GM12864 (cell line): ENCODE measurements at places on chromosomes 5 and 9.

GRCh38 chr9:123497830-123498229, 141.8 kb downstream of the CRB2 start:
- DNase-seq = no peak

DNA sequence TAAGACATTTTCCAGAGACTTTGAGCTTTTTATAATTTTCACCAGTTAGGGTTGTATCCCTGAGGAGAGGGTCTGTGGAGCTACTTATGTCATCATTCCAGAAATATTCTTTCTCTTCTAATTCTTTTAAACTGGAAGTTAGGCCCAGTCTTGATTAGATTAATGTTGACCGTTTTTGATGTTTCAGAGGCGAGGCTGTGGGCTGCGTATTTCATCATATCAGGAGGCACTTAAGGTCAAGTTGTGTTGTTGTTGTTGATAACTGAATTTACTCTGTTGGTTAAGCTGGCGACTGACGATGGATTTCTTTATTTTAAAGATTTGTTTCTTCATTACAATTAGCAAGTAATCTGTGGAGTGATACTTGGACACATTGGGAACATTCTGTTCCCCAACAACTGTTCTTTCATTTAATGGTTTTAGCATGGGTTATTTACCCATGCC, 20.1 kb downstream of the IPO11 start:
- DNase-seq = no peak

- DNase-seq = no peak
These were observed 3.7 kb downstream of the RECK start for GRCh38 chr9:36040271-36040925.

GRCh38 chr9:134224127-134224526, 59.8 kb upstream of the RNU6ATAC start:
- no peak for DNase-seq

DNA sequence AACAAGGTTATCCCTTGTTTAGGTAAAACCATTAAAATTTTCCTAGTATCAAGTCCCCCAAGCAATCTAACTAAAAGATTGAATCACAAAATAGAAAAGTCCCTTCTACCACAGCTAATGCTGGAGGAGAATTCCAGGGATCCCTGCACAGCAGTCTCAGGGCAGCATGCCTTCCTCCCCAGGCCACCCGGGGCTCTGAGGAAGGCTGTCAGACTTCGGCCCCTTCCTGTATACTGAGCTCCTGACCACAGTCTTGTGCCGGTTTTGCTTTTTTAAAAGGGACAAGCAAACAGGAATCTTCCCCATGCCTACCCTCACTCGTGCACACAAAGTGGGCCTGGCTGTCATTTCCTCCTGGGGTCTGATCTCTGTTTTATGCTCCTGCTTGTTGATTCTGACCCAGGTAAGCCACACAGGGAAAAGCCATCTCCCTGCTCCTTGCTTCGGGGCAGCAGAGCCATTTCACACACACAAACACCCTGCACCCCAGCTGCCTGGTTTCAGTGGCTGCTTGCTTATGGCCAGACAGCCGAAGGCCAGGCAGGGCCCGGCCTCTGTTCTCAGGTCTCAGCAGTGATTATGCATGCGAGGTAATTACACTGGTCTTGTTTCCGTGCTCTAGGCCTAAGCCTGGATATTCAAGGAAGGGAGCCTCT, 211.9 kb downstream of the NXNL2 start:
- DNase-seq = no peak

GRCh38 chr9:14312719-14313377, 1.1 kb downstream of the NFIB start:
- DNase-seq = no peak

DNA sequence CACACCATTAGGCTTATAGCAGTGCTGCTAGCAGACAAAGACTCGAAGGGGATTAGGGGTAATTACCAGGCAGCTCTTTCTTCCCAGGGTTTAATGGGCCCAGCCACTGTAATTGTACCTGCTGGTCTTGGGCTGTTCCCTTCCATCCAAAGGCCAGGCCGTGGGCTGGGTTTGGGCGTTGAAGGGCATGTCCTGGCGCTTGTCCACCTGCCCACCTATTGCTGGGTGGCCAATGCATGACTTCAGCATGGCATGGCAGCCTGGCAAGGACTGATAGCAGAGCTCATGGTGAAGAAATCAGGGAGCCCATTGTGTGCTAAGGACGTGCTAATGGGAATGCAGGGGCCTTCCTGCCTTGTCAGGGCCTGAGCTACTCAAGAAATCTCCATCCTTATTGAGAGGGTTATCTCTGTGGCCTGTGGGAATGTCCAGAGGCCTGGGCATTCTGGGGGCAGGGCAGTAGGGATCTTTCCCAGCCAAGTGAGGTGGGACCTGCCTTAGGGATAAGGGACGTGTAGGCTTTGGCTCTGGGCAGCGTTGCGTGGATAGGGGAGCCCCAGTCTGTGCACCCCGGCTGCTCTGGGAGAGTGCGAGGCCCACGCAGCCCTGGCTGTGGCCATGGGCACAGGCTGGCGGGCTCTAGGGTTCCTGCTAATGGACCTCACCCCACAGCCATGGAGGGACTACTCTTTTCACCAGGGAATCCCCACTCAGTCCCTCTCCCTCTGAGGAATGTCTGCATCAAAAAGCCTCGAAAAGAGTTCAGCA, 116.1 kb upstream of the PITX1 start:
- no peak for DNase-seq

DNA sequence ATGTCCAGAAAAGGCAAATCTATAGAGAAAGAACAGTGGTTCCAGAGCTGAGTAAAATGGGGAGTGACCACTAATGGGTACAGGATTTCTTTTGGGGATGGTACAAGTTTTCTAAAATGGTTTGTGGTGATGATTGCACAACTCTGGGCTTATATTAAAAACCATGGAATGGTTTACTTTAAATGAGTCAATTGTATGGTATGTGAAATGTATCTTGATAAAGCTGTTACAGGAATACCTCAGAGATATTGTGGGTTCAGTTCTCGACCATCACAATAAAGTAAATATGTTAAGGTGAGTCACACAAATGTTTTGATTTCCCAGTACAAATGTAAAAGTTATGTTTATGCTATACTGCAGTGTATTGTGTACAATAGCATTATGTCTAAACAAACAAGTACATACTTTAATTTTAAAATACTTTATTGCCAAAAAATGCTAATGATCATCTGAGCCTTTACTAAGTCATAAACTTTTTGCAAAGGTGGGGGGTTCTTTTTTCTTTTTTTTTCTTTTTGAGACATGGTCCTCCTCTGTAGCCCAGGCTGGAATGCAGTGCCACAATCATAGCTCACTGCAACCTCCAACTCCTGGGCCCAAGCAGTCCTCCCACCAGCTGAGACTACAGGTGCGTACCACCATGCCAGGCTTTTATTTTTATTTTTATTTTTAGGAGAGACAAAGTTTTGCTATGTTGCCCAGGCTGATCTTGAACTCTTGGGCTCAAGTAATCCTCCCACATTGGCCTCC, 65.9 kb downstream of the SHOC1 start:
- DNase-seq = no peak

DNA sequence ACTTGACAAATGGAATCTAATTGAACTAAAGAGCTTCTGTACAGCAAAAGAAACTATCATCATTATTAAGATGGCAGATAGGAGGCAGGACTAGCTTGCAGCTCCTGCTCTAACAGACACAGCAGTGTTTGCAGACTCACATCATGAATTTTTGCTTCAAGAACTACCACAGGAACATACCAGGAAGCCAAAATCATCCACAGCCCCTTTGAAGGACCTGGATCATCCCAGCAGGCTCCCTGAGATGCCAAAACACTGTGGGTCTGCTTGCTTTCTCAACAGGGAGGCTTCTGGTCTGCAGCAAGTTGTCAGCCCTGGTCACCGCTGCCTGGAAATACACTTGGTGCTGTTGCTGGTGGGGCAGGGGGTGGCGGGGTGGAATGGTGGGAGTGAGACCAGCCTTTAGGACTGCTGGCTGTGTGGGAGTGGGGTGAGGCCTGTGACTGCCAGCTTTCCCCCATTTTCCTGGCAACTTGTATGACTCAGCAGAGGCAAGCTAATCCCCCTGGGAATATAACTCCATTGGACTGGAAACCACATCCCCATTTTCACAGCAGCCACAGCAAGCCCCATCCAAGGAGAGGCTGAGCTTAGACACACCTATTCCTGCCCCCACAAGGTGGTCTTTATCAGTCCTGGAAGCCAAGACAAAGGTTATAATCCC, 533.8 kb upstream of the CYLC2 start:
- no peak for DNase-seq

DNA sequence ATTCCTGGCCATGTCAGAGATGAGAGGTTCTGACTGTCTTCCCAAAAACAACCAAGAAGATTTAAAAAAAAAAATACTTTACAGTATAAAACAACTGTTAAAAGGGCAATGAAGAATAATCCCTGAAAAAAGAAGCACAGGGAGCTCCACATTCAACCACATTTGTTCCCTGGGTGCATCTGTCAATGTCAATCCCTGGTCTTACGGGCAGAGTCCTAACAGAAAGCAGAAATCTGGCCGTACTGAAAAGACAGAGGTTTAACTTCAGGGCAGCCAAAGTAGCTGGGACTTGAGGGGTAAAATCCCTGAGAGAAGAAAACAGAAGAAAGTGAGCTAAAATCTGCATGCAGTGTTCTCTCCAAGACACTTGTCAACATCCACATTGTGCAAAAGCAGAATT, 76.6 kb downstream of the RICTOR start:
- no peak for DNase-seq

- no peak for DNase-seq
These were observed 439.3 kb upstream of the ADAMTS16 start for GRCh38 chr5:4700871-4701270.

GRCh38 chr9:9182431-9182830, 1382.9 kb upstream of the DMAC1 start:
- DNase-seq = no peak

DNA sequence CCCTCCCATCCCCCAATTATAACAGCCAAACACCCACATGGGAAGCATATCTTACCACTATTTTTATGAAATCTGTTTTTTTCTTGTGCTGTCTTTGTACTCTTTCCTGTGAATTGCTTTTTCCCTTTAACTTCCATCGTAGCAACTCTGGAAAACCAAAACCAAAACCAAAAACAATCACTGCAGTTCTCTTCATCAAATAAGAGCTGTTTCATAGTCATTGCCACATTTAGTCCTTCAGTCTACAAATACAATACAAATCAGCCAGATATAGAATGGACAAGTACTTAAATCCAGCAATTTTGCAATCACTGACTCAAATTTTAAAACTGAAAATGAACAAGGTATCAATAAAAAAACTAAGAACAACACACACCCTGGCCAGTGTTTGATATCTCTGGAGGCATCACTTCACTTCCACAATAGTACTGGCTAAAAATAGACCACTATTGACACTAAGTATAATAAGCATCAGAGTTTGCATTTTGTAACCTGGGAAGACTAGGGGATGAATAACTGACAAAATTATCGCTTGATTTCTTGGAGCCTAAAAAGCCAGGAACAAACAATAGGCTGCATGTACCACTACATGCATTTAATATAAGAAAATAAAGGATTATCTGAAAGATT, 5.4 kb downstream of the PUM3 start:
- DNase-seq = no peak

DNA sequence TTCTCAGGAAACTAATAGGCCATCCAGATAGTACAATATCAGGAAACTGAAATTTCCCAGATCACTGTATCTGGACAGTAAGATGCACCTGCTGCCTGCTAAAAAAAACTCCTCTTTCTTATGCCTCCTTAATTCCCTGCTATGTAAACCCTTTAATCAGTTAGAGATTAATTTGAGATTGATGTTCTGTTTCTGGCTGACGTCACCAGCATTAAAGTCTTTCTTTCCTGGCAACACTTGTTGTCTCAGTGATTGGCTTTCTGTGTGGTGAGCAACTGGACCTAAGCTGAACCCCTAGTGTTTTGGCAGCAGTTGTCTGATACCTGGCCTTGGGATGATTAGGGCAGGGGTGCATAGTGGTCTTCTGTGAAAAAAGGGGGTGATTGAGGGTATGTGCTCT, 175.8 kb downstream of the TENT4A start:
- DNase-seq = no peak

- DNase-seq = no peak
These were observed 7.7 kb downstream of the NEURL1B start for GRCh38 chr5:172648755-172649154.

- DNase-seq = no peak
These were observed 111.7 kb upstream of the CXCL14 start for GRCh38 chr5:135690466-135690865.

- DNase-seq = no peak
These were observed 63.7 kb upstream of the STXBP1 start for GRCh38 chr9:127548352-127548881.

DNA sequence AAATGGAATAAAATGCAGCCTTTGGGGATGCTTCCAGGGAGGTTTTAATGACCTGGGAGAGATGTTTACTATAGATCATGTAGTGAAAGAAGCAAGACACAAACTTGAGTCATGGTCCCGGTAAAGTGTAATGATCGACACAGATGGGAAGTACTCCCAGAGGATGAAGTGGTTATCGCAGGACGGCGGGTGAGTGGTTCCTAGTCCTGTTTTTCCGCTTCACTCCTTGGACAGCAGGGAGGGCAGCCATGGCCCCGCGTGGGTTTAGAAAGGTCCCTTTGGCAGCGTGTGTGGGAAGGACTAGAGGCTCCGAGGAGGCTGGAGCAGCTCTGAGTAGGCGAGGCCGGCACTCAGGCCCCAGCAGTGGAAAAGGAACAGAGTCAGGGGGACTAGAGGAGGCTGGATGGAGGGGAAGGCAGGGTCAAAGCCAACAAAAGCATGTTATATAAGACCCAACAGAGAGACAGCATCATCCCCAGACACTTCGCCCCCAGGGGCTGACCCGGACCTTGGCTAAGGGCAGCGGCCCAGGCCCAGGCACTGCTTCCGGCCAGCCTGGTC, 49.2 kb upstream of the STXBP1 start:
- DNase-seq = no peak

GRCh38 chr9:109872901-109873300, 92.9 kb downstream of the PALM2AKAP2 start:
- DNase-seq = no peak

DNA sequence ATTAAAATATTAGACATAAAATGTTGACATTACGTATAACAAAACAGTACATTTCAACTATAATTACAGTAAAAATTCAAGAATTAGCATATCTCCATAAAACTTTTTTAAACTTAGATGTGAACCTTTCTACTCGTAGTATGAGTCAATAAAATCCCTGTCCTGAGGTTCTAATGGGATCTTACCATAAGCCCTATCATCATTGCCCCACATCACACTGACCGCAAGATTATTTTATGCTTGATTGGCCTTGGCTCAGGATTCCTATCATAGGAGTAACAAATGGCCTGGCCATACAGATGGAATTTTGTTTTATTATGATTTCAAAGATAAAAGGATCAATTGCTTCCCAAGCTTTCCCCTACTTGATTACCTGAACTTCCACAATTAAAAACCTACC, 238.3 kb downstream of the MEF2C start:
- no peak for DNase-seq

- DNase-seq = no peak
These were observed 123.4 kb downstream of the ZCCHC7 start for GRCh38 chr9:37243588-37244345.
